ENCODE measurements at places on chromosomes 7 and 10. TPM values are rescaled to one million over a fixed set of nuclear protein-coding genes. Genes with fewer than 3 reads are reported as not detected.

GPRIN2 gene
- total RNA-seq, result not detected

C10orf95 gene
- not detected for total RNA-seq

FAM237B gene
- not detected for total RNA-seq

NFE2L3 gene
- total RNA-seq, result 1.2 TPM

ZNF22 gene
- 9.3 TPM for total RNA-seq

TEX36 gene
- total RNA-seq, result not detected

KLF14 gene
- under 0.01 TPM for total RNA-seq

PIK3AP1 gene
- total RNA-seq, result not detected

NCF1 gene
- total RNA-seq, result not detected

PRXL2A gene
- total RNA-seq, result 3.3 TPM
